ENCODE measurements at places on chromosomes 4 and X.

DNA sequence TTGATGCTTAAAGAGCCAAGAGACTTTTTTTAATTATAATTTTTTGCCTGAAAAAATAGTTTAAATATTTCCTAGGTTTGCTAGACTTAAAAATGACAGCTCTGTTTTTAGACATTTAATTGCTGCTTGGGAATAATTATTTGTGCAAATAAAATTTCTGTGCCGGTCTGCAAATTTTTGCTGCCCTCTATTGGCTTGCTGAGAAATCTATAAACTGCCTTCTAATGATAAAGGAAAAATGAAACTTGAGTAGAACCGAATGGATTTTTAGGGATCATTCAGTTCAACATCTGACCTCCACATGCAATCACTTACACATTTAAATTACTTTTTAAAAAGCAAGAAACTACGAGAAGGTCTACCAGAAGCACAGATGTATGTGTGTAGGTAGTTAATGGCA lies 434.0 kb downstream of the FAM133A start:
- DNase-seq = no peak

- no peak for DNase-seq
Measured at GRCh38 chr4:9971711-9972110, 49.6 kb downstream of the SLC2A9 start.

- no peak for DNase-seq
Measured at GRCh38 chr4:124028182-124028581, 631.6 kb downstream of the SPRY1 start.

DNA sequence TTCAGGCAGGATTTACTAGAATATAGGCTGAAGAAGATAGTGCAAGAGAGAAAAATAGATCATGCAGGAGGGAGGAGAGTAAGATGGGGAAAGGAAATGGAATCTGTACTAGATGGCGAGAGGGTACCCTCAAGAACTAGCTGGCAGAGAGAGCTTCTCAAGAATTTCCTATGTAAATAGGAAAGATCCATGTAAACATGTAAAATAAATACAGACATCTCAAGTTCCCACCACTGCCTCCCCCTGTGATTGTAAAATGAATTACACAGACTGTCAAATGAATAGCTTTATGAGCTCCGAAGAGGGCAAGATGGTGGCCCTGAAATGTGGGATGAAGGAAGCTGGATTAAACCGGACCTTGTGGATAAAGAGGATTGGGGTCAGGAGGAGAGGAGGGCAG lies 178.0 kb downstream of the PALLD start:
- DNase-seq = no peak

GRCh38 chrX:130623518-130623917 lies 221.7 kb downstream of the RBMX2 start:
- no peak for DNase-seq

DNA sequence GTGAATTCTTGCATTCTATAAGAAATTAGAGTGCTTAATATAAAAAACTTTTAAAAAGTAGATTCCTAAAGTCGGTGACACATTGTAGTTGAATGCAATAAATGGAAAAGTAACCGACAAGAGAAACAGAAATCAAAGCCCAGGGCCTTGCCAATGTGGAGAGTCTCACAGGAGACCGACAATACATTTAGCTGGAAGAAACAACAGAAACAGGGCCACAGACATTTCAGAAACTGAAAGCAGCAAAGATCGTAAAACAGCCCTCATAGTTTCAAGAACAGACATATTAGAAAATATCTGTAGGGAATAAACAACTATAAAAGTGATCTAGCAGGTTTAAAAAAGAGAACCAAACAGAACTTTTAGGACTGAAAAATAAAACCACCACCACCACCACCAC lies 49.5 kb downstream of the STAP1 start:
- no peak for DNase-seq

GRCh38 chrX:36019125-36019524 lies 99.6 kb downstream of the CFAP47 start:
- DNase-seq = no peak

DNA sequence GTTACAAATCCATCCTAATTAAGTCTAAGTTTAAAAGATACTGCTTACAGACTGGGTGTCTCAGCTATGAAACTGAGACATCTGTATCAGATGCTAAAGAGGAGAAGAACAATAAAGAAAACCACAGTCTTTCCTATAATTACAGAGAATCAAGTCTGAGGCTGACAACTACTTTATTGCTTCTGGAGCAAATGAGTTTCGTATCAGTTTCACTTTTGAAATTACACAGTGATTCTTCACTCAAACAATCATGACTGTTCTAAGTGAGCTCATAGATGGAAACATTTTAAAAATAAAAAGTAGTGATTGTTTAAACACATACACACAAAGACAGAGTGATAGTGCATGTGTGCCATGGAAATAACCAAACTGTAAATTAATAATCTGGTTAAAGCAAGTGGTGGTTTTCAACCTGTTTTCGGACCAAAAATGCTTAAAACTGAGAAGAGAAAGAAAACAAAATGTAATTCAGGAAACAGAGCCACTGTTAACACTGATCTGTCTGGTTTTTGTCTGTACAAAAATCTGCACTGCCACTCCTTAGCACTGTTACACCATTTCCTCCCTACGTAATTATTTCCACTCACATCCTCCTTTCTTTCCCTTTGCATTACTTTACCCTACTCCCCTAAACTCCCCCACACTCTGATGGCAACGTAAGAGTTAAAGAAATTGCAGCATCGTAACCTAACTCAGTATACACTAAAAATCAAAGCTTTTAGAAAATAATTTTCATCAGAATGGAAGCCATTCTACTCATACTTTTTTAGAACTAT lies 12.5 kb downstream of the RFC1 start:
- no peak for DNase-seq

DNA sequence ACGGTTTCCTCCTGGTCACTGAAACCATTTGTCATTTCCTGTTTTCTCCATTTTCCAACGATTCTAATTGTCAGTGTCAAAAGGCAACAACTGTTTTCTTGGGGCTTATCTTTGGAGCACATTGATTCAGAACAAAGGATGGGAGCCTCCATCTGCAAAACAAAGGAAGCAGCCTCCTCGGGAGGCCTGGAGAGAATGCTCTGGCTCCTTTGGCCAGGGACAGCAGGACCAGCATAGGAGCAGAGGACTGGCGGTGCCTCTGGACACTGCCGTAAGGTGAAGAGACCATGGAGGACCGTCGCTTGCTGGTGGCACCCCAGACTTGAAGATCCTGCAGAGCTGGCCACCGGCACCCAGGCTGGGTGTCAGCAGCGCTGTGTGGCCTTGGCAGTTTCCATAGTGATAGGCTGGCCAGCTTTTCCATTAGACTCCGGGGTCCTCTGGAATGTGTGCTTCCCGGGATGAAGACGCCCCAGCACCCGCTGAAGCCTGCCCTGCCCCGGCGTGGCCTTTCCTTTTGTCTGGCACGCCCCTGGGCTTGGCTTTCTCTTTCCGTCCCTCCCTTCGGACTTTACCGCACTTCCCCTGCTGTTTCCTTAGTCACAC lies 61.1 kb upstream of the MTM1 start:
- peak; percentile 35 for DNase-seq

DNA sequence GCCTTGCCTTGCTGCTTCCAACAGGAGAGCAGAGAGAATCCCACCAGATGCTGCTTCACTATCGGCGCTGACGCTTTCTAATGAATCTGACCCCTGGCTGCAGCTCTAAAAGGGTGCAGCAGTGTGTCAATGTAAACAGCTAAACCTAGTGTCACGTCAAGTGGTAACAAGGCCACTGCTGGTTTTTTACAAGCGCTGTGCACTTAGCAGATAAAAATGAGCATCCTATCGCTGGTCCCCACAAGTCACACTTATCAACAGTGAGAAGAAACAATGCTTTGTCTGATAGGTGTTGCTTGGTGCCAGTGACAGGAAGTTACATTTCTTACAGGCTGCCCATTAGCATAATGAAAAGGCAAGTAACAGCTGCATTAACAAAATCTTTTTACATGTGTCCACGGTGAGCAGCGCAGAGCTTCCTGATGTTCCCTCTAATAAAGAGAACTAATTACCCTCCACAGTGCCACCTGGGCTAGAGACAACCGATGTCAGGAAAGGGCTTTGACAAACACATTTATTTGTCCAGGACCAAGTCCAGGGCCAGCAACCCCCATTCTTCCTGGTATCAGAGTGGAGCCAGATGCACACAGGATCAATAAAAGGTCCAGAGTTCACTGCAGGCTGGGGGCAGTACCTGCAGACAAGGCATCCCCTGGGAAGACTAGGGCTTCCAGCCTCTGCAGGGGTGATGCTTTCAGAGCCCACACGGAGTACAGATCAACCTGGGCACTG lies 176.0 kb downstream of the MGST2 start:
- no peak for DNase-seq

- DNase-seq = peak; percentile 85
Measured at GRCh38 chr4:5979981-5980380, 38.2 kb downstream of the C4orf50 start.

DNA sequence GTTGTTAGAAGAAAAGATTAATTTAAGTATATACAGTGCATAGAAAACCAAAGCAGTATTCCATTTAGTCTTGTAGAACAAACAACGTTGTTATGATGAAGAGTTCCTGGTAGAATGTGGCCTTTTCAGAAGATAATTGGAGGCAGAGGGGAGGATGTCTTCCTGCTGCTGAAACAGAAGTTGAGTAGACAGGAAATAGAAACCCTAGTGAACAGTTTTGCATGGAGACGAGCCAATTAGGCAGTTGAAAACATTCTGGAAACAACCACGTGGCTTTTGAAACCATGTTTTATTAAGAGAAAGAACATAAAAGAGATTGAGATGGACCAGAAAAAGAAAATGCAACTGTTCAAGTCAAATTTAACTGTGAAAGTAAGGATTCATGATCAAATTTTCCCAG lies 325.2 kb downstream of the CAMK2D start:
- no peak for DNase-seq

GRCh38 chr4:152045807-152046571 lies 285.2 kb upstream of the GATB start:
- DNase-seq = peak; percentile 94

- no peak for DNase-seq
Measured at GRCh38 chrX:34810364-34810763, 132.2 kb upstream of the FAM47B start.

DNA sequence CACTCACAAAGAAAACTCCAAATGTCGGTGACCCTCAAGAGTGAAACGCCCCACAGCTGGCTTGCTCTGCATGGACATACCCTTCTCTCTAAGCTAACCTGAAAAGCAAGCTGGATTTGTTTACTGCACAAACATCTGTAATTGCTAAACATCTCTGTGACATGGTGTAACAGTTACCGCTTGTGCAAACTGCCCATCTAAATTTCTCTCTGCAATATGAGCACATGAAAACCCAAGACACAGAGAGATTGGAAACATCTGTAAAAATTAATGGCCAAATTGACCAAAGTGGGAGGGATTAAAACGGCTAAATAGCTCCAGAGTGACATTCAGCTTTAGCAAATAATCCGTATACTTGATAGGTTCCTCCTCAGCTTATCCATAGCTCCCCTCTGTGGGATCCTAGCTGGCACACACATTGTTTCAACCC lies 155.0 kb upstream of the MAP3K15 start:
- no peak for DNase-seq

DNA sequence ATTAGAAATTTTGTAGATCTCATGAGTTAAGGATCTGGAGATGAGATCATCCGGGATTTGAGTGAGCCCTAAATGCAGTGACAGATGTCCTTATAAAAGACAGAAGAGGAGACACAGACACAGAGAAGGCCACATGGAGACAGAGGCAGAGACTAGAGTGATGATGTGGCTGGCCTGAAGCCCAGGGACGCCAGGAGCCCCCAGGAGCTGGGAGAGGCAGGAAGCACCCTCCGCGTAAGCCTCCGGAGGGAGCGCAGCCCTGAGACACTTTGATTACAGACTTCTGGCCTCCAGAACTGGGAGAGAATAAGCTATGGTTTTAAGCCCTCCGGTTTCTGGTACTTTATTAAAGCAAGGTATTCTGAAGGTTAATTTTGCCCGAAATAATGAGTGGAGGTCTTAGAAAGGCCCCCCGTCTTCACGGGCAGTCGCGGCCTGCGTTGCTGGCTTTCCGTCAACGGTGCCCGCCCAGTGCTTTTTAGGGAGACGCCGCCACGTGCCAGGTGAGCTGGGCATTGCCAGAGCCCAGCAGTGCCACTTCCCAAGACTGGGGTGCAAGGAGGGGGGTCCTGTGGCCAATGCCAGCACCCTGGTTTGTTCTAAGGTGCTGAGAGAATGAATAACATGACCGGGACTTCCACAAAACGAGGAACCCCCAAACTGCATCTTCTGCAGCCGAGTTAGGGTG lies 8.1 kb downstream of the DHRSX start:
- DNase-seq = peak; percentile 5

- DNase-seq = no peak
Measured at GRCh38 chrX:144006811-144007210, 122.9 kb downstream of the UBE2NL start.

DNA sequence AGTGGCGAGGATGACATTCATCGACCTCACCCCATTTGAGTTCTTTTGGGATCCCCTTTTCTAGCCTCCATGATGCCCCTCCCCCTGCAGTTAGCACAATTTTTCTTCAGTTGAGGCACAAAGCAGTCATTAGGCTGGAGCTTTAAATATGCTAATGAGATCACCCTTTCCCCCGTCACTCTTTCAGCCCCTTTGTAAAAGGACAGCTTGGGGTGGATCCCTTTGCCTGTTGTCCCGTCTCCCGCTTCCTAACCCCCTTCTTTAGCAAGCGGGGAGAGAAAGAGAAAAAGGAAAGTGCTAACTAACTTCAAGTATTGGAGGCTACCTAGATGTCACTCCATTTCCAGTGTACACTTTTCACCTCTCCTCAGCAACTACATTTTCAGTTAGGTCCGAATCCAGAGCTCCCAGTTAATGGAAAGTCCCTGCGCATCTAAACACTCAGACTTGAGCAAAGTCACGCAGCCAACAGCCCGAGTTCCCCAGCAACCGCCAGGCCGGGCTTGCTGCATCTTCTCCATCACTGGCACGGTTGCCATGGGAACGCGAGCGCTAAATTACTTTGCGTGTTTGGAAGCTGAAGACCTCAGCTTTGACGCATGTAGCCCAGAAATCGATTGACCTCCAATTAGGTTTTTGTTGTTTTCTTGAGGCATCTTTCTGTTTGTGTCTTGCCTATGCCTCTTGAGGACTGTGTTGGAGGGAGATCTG lies 76.8 kb downstream of the RTL5 start:
- DNase-seq = peak; percentile 57

DNA sequence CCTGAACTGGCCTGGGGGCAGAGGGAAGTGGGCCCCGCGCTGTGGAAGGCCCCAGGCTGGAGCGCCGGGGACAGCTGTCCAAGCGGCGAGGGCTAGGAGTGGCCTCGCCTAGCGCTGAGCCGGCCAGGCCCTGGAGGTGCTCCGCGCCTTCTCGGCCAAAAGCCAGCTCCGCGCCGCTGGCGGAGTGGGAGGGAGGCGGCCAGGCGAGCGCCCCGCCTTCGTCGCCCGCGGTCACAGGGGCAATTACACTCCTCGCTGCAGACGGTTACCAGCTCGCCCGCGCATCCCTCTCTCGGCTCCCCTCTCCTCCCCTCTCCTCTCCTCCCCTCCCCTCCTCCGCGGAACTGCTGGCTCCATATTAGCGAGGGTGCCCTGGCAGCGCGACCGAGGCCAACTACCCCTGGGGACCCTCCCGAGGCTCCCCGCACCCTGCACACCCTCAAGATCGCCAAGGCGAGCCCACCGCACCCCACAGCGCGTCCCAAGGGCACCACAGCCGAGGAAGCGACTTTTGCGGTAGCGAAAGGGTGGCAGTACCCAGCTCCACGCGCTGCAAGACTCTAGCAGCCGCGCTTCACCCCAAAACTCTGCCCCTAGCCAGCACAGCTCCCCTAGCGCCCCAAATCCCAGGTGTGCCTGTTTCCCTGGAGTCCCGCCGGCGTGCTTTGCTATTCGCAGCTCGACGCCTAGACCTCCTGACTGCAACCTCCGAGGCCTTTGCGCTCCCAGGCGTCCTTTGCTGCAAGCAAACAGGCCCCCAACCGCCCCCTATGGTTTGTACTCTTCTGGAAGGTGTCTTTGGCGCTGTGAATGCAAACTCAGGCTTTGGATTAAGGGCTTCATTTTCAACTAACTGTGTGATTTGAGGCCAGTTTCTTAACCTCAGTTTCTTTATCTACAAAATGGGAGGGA lies 91.4 kb downstream of the BCOR start:
- DNase-seq = peak; percentile 65
